ENCODE measurements at places on chromosomes 2 and 18.
A peak's percentile ranks its signal among the peaks of the same experiment; 100 is the strongest.

GRCh38 chr2:218063486-218063885 lies 5.6 kb upstream of the RUFY4 start:
- no peak overlapping the region for H3K4me3 ChIP-seq
- DNase-seq: no peak
- H3K36me3 ChIP-seq: no peaks in the 10 kb centered on the region
- peaks cover 2% of the 10 kb centered on the region for H3K4me1 ChIP-seq

- H3K4me1 ChIP-seq: no peaks in the 10 kb centered on the region
- peak overlapping the region; percentile 8 for H3K27ac ChIP-seq
- H3K27me3 ChIP-seq: no peaks in the 10 kb centered on the region
- H3K4me3 ChIP-seq: no peak overlapping the region
Observed at GRCh38 chr18:24055878-24056277, 41.3 kb downstream of the TTC39C start.

DNA sequence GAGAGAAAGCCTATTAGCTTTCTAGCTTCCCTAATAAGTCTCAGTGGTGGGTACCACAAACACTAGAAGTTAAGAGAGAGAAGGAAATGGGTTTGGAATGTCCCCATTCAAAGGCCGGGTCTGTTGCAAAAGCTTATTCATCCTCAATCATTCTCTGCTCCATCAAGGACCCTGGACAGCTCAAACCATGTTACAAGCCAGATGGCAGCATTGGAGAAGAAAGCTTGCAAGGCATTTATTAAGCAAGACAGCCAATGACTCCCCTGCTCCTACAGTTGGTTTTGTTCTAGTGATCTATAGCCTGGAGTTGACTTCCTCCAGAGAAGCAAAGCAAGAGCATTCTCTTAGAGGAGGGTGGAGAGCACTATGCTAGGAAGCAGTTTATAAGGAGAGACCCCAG lies 86.9 kb upstream of the LMAN1 start:
- H3K36me3 ChIP-seq: no peaks in the 10 kb centered on the region
- no peaks in the 10 kb centered on the region for H3K4me1 ChIP-seq
- no peak overlapping the region for H3K27ac ChIP-seq
- no peaks in the 10 kb centered on the region for H3K27me3 ChIP-seq

DNA sequence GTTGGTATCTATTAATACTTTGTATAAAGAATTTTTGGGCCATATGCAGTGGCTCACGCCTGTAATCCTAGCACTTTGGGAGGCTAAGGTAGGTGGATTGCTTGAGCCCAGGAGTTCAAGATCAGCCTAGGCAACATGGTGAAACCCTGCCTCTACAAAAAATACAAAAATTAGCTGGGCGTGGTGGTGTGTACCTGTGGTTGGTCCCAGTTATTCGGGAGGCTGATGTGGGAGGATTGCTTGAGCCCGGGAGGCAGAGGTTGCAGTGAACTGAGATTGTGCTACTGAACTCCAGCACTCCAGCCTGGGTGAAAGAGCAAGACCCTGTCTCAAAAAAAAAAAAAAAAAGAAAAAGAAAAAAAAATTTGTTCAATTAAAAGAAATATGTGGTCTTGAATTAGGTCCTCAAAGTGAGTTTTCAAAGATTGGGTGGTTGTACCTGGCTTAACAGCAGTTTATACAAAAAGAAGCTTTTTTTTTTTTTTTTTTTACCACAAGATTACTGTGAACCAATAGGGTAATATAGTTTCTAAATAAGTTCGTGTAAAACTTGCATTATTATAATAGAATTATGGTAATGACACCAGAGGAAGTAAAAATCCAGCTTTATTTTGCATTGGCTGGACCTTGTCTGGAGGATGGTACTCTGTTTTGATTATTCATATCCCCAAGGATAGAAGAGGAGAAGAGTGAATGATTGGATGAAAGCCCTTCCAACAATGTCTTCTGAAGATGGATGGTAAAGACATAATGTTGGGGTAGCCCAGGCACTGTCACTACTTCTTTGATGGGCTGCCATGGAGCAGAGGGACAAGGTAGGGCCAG lies 210.3 kb downstream of the MYCN start:
- H3K36me3 ChIP-seq: no peaks in the 10 kb centered on the region
- H3K4me1 ChIP-seq: no peaks in the 10 kb centered on the region
- no peak overlapping the region for H3K27ac ChIP-seq

DNA sequence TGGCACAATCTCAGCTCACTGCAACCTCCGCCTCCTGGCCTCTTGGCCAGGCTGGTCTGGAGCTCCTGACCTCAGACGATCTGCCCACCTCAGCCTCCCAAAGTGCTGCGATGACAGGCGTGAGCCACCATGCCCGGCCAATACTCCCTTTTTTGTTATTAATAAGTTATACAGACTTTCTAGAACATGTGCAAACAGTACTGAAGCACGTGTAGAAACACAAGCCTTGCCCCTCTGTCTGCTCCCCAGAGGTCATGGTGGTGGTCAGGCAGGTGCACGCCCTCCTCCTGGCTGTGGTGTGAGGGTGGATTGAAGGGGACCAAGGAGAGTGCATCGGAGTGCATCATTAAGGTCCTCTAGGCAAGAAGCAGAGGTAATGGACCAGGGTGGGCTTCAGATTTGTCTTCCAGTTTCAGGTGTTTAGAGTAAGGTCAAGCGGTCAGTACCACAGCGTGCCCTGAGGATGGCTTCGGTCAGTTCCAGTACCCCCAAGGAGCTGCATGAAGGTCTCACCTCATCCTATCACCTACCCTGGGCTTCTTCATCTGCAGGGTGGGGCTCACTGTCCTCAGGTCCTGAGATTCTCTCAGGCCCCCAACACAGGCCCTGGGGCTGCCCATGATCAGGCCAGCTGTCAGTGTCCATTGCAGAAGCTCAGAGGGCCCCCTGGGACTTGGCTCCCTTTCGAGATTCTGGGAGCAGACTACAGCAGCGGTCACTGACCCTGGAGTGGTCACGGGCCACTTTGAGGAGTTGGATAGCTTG lies 124.3 kb downstream of the GLI2 start:
- H3K27me3 ChIP-seq: no peaks in the 10 kb centered on the region
- no peaks in the 10 kb centered on the region for H3K36me3 ChIP-seq
- H3K4me1 ChIP-seq: no peaks in the 10 kb centered on the region
- H3K4me3 ChIP-seq: no peak overlapping the region
- H3K27ac ChIP-seq: no peak overlapping the region
- no peak for DNase-seq

- DNase-seq: no peak
- H3K36me3 ChIP-seq: no peaks in the 10 kb centered on the region
- no peak overlapping the region for H3K27ac ChIP-seq
- H3K4me3 ChIP-seq: no peak overlapping the region
- H3K4me1 ChIP-seq: no peaks in the 10 kb centered on the region
Observed at GRCh38 chr18:49014605-49015267, 64.0 kb upstream of the SMAD7 start.

DNA sequence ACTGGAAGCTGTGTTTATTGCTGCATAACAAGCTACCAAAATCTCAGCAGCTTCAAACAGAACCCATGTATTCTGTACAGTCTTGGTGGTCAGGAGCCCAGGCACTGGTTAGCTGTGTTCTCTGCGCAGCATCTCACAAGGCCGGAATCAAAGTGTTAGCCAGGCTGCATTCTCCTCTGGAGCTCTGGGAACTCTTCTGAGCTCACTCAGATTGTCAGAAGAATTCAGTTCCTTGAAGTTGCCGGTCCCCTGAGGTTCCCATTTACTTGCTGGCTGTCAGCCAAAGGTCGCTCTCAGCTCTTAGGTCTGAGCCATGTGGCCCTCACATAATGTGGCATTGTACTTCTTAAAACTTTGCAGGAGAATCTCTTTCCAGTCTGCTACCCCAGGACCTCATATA lies 123.6 kb upstream of the SMIM21 start:
- H3K4me1 ChIP-seq: no peaks in the 10 kb centered on the region
- no peaks in the 10 kb centered on the region for H3K36me3 ChIP-seq
- H3K27me3 ChIP-seq: no peaks in the 10 kb centered on the region
- DNase-seq: no peak

All from thymus (tissue), 14 donors.